Fibroblast of skin of right biceps (primary cell): ENCODE measurements at places on chromosomes 2 and 18.
A peak's percentile ranks its signal among the peaks of the same experiment; 100 is the strongest.

- DNase-seq: no peak
These were observed 13.4 kb downstream of the DNAJB2 start for GRCh38 chr2:219292616-219293015.

DNA sequence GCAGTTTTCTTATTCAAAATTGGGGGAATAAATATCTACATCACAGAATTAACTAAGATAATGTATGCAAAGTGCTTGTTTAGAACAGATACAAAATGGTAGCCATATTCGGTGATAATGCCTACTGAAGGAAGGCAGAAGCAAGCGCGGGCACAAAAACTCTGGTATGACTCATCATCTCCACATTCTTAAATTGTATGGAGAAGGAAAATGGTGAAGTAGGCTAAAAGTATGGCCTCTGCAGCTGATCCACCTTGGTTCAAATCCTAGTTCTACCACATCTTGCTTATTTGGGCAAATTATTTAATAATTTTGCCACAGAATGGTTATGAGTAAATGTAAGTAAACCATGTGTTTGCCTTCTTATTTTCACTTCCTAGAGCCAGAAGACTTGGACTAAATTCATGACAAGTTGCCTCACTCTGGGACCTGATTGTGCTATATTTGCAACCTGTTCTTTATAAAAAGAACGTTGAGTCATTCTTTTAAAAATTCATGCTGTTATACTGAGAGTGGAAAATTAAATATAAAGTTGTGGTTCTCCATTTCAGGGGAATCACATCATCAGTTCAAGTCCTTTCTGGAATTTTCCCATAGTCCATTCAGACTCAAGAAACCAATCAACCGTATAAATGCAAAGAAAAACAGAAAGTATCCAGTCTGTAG is 9.0 kb upstream of the CDK15 start:
- peak; percentile 86 for DNase-seq

DNA sequence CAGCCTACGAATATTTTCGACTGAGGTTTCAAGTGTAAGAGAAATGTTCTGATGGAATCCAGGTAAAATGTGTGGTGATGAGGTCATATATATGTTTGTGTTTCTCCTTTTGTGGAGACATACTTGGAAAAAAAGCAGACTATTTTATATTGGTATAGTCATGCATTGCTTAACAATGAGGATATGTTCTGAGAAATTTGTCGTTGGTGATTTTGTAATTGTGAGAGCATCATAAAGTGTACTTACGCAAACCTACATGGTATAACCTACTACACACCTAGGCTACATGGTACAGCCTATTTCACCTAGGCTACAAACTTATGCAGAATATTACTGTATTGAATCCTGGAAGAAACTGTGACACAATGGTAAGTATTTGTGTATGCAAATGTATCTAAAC is 1849.9 kb upstream of the CELF4 start:
- DNase-seq: no peak

- no peak for DNase-seq
These were observed 22.5 kb downstream of the GATA6 start for GRCh38 chr18:22191923-22192322.

GRCh38 chr2:54526226-54526879 is 70.2 kb downstream of the SPTBN1 start:
- DNase-seq: no peak

DNA sequence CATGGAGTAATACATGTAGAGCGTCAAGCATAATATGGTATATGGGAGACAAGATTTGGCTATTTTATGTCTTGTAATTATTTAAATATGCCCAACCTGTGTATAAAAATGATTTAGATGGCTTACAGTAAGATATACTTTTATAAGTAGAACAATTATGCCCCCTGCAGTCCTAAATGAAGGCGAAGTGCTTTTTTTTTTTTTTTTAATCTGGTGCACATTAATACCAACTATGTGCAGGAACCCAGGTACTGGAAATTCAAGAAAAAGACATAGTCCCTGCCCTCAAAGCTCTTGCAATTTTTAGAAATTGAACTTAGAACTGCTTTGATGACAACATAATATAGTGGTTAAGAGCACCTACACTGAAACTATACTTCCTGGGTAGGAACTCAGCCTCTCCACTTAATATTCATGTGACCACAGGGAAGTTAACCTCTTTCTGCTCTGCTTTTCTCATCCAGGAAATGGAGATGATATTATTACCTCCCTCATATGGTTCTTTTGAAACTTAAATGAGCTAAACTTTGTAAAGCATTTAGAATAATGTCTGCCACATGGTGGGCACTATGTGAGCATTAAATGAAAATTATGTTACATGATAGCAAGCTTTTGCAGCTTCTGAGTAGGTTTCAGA is 38.1 kb downstream of the AFTPH start:
- peak; percentile 22 for DNase-seq

DNA sequence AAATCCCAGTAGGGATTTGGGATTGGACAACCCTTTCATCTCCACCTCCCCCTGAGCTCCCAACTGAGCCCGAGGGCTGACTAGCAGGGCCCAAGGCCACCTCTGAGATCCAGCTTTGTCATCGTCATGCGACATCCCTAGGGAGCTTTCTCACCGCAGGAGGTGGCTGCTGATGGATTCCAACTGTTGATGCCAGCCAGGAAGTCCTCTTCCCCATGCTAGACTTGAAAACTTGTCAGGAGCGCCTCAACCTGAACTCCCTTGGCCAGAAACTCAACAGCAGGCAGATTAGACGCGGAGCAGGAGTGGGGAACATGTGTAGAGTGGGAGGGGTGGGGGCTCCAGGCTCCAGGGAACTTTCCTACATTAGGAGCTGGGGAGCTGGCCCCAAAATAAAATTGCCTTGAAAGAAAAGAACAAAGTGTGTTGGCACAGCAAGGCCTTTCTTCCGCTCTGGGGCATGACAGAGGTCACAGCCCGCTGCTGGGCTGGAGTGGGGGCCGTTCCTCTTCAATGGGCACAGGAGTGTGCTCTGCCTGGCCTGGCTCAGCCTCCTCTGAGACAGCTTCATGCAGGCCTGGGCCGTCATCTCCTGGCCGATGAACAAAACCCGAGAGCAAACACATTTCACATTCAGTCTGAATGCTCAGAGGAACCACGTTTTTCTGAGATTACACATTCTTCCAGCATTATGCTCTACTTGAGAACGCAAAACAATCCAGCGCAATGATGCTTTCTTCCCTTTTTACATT is 34.5 kb downstream of the EMILIN2 start:
- DNase-seq: peak; percentile 95

GRCh38 chr2:199668645-199669044 is 182.3 kb downstream of the FTCDNL1 start:
- no peak for DNase-seq
